NCI-H1105 (cell line): ENCODE measurements at places on chromosomes 4 and X.
A peak's percentile ranks its signal among the peaks of the same experiment; 100 is the strongest.

DNA sequence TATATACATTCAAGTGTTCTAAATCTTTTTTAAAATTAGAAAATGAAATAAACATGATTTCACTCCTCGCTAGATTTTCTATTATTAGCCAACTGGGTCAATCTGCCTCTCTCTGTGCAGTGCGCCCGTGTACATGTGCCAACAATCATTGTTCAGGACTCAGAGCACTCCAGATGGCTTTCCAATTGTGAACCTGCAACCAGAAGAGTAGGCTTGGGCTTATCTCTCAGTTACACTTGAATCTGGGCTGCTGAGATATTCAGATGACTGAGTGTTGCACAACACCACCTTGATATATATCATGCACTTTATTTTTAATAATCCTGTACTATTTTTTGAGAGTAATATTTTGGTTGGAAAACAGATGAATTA lies 184.0 kb upstream of the FSTL5 start:
- no peak for DNase-seq

- DNase-seq, result no peak
Measured at GRCh38 chr4:25943805-25944204, 29.8 kb downstream of the SMIM20 start.

DNA sequence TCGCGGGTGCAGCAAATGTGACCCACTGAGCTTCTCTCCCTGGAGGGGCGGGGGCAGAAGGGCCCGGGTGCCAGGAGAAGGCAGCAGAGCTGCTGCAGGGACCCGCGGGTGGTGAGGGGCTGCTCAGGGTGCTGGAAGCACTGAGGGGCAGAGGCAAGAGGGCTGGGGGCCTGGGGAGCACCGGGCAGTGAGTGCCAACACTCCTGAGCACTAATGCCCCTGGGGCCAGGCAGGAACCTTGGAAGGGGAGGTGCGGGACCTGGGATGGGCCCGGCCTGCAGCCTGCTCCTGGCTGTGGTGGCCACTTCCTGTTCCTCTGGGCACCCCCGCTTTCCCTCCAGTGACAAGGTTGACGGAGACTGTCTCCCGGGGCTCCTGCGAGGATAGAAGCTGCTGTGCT lies 66.5 kb upstream of the ADRA2C start:
- no peak for DNase-seq

GRCh38 chr4:38237139-38237538 lies 276.9 kb downstream of the PTTG2 start:
- no peak for DNase-seq

GRCh38 chrX:12403474-12404082 lies 265.3 kb downstream of the FRMPD4 start:
- no peak for DNase-seq

DNA sequence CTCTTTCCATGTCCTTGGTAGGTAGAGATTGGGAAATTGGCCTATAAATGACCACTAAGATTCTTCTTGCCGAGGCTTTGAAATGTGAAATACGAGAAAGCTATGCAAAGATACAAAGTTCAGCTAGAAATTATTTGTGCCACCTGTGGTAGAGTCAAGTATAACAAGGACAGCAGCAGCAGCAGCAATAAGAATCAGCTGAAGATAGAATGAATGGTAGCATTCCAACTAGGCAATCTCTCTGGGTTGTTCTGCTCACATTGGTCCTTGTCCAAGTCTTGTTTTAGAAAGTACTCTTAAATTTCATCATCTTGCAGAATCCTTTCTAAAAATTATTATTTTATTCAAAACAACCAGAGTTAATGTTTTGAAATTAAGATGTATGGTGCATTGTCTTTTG lies 67.8 kb upstream of the PCDH10 start:
- no peak for DNase-seq

DNA sequence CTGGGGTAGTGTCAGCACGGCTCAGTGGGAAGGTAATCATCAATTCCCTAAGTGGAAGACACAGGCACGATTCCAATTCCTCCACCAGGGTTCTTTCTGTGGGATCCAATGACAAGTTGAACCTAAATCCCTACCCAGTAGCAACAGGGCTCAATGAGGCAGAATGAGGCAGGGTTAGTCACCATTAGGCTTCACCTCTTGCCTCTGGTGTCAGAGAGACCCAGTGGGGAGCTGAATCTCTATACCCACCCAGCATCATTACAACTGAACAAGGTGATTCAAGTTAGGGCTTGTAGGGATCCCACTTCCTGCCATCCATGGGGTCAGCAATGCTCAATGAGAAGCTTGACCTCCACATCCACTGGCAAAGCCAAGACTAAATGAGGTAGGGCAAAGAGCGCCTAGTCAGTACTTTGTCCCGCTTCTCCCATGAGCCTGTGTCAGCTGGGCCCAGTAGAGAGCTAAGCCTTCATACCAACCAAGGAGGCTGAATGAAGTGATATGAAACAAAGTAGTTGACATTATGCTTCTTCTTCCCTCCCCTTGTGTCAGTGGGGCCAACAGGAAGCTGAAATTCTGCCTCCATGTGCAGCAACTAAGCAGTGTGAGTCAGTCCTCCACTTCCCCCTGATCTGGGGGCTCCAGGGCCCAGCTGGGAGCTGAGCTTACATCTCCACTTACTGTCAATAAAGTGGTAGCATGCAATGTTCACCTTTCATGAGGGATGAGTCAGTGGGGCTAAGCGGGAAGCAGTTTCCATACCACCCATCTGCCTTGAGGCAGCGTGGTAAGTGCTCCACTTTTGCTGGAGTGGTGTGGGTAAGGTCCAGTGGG lies 36.4 kb upstream of the RBM41 start:
- no peak for DNase-seq

DNA sequence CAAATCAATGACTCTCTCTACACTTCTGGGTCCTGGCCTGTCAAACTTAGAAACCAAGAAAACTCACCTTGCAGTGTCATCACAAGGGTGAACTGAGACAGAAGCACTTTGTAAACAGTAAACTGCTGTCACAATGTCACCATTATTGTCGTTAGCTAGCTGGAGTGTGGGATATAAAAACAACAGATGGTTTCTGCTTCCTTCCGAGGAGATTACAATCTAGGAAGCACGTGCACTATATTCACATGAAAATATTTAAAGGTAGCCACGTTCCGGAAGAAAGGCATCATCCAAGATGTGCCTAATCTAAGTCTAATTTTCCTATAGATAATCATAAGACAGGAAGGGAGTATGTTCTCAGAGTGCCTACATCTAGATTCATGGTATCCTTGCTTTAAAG lies 64.7 kb upstream of the ACSL1 start:
- DNase-seq, result no peak

DNA sequence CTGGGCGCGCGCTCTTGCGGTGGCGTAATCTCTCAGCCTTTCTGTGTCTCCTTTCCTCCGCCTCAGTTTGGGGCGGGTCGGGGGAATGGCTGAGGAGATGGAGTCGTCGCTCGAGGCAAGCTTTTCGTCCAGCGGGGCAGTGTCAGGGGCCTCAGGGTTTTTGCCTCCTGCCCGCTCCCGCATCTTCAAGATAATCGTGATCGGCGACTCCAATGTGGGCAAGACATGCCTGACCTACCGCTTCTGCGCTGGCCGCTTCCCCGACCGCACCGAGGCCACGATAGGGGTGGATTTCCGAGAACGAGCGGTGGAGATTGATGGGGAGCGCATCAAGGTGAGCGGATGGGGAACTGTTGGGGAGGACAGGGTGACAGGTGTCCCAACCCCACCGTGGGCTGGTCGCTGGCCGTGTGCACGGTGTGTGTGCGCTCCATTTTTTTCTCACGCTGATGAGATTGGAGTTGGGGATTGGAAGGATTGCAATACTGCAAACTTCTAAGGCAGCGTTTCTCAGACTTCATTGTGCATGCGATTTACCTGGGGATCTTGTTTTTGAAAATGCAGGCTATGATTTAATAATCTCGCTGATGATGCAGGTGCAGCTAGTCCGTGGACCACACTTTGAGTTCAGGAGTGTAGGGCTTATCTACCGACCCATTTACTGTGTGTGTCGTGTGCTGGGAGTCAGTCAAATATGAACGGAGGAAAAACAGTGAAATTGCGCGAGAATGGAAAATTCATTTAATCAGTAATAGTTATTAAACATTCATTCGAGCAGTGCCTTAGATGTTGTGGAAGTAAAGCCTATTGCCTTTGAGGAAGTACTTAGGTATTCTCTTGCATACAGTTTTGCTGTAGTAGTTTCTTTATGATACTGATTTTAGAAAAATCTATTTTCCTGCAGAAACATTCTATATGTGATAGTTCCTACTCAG lies at the start of gene RAB33B:
TSS of gene RAB33B (plus strand) at position 11 of the 935 bp plus-strand sequence. CDS start at position 86, 75 bp downstream.
- no peak for DNase-seq

DNA sequence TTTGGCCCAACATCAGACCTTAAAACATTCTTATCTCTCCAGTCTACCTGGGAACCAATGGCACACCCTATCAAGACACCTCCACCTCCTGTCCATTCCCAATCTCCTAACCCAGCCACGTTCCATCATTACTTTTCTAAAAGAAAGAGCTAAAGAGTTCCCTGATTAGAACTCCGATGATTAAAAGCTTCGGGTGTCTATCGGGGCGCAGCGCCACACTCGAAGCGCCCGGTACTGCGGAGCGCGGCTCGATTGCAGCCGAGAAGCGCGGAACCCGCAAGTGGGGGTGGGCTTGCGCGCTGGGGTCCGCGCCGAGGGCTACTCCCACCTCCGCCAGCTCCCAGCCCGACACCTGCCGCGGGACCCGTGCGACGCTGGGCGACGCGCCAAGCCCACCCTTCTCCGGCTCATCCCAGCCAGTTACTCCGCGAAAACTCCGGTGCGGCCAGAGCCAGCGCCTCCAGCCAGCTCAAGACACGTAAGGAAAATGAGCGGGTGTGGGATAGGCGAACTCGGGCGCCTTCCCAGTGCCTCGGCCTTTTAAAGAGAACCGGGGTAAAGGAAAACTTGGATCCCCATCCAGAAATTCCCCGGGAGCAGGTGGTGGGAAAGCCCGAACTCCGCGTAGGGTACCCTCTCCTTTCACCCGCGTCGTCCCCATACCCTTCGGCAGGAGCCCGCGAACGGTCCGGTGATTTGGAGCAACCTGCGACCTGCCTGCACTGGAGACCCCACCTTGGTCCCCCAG lies 593 bp downstream of the NPY1R start:
- DNase-seq, result peak; percentile 30
